Right lung (tissue), 10 donors: ENCODE measurements at places on chromosomes 1 and 21.

DNA sequence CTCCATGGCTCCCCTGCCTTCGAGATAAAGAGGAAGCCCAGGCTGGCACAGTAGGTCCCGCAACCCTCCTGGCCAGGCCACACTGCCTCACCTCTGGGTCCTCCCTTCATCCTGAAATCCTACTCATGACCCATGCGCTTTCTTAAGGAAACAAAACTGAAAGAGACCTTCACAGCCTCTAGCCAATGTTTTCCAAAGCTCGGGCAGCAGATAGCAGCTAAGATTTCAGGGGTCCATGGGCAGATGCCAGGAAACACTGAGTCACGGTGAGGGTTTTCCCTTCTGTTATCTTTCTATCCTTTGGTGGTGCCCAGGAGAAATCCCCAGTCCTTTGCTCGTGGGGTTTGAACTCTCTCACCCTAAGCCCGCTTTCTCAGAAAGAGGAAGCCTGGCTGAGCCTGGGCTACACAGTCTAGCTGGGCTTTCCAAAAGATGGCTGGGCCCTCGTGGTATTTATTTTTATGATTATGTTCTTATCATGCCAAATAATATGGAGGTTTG, 26.6 kb downstream of the TTC39A start:
- no peak for DNase-seq

- no peak for DNase-seq
These were observed 95.7 kb upstream of the GCLM start for GRCh38 chr1:94004924-94005323.

GRCh38 chr21:45067462-45068285, 6.7 kb upstream of the ADARB1 start:
- DNase-seq, result no peak

GRCh38 chr1:94579876-94580294, 38.3 kb upstream of the F3 start:
- DNase-seq, result no peak

DNA sequence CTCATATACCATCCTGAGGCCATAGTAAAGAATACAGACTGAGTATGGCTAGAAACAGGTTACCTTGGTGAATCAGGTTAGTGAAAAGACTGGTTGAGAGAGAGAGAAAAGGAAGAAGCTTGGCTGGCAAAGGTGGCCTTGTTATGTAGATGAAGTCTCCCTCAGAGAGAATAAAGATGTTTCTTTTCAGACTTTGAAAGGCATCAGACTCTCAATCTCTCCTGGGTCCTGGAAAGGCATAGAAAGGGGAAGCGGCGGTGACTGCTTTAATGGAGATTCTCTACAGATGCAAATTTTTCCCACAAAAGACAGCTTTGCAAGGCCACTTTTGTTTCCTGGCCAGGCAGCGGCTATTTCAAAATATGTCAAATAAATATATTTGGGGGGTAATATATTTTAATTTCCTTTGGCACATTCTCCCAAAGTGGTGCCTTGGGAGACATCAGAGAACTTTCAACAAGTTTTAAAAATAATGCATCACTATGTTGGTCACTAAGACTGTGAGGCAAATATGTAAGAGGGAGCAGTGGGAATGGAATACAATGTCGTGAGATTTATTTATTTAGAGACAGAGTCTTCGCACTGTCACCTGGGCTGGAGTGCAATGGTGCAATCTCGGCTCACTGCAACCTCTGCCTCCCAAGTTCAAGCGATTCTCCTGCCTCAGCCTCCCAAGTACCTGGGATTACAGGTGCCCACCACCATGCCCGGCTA, 46.1 kb downstream of the NPHS2 start:
- no peak for DNase-seq

- no peak for DNase-seq
These were observed 7.3 kb upstream of the SAMD11 start for GRCh38 chr1:916173-917075.
